ENCODE measurements at places on chromosomes 3 and 15.

DNA sequence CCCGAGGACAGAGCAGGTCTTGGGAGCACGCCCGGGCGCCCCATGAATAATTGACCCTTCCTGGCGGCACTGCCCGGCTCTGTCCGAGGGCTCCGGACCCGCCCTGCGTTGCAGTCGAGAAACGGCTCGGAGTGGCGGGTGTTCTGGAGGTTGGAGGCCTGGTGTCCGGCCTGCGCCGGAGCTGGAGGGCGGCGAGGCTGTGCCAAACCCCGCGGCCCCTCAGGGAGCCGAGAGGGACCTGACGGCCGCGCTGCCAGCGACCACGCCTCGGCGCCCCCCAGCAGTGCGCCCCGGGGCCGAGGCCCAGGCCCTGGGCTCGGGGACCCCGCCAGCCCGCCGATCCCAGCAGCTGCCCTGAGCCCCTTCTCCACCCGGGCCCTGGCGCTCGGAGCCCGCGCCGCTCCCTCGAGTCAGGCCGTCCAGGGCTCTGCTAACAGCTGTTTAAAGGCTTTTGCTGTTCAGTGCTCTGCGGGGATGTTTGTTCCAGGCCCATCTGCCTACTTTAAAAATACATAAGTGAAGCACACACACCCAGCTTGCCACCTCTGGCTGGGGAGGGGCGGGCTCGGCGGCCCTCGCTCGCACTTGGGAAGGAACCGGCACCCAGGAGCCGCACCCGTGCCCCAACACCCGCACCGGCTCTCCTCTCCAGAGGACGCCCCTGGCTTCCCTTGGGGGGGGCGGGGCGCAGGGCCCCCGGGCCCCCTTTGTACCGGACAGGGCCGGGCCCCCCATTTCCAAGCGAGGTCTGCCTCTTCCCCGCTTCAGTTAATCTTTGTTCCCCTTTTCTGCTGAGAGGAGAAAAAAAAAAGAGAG is 730 bp upstream of the ZNF710 start:
- peak; percentile 39 for DNase-seq
- peaks cover 60% of the 10 kb centered on the region for H3K4me1 ChIP-seq
- H3K27me3 ChIP-seq = no peaks in the 10 kb centered on the region
- no peaks in the 10 kb centered on the region for H3K36me3 ChIP-seq

DNA sequence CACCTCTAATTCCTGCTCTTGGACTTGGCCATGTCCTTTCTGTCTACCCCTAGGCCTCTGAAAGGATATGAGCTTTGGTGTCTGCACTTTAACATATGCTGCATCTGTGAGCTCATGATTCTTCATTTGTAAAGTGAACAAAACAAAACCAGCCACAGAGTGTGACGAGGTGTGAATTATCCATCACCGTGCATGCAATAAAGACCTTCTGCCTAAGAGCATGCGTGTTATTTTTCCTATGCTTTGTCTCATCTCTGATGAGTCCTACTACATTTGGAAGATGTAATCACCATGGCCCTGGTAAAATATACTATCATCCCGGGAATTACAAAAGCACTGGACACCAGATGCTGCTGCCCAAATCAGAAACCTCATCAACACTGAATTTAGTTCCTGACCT is 103.5 kb upstream of the KCNAB1 start:
- no peaks in the 10 kb centered on the region for H3K27me3 ChIP-seq
- H3K36me3 ChIP-seq = no peaks in the 10 kb centered on the region
- DNase-seq = no peak
- no peak overlapping the region for H3K4me3 ChIP-seq

DNA sequence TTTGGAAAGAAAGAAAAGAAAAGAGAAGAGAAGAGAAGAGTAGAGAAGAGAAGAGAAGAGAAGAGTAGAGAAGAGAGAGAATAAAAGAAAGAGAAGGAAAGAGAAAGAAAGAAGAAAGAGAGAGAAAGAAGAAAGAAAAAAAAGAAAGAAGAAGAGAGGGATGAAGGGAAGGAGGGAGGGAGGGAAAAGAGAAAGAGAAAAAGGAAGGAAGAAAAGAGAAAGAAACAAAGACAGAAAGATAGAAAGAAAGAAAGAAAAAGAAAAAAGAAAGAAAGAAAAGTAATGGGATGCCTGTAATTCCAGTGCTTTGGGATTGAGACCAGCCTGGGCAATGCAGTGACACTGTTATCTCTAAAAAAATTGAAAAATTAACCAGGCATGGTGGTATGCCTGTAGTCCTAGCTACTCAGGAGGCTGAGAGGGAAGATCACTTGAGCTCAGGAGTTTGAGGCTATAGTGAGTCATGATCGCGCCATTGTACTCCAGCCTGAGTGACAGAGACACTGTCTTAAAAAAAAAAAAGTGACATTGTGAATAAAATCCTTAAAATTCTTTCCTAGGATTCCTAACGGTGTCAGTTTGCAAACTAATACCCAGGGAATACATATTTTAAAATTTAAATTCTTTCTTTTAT is 1.7 kb downstream of the RASL12 start:
- DNase-seq = no peak
- H3K36me3 ChIP-seq = no peaks in the 10 kb centered on the region
- peak overlapping the region; percentile 37 for H3K27ac ChIP-seq
- peaks cover 23% of the 10 kb centered on the region for H3K4me1 ChIP-seq
- peak overlapping the region; percentile 28 for H3K4me3 ChIP-seq
- peaks cover 44% of the 10 kb centered on the region for H3K27me3 ChIP-seq

GRCh38 chr3:193129607-193130006 is 111.4 kb upstream of the PLAAT1 start:
- H3K27ac ChIP-seq = no peak overlapping the region
- H3K27me3 ChIP-seq = no peaks in the 10 kb centered on the region
- no peaks in the 10 kb centered on the region for H3K36me3 ChIP-seq
- DNase-seq = no peak
- no peak overlapping the region for H3K4me3 ChIP-seq
- H3K4me1 ChIP-seq = no peaks in the 10 kb centered on the region

GRCh38 chr15:77497942-77498361 is 77.3 kb downstream of the HMG20A start:
- no peaks in the 10 kb centered on the region for H3K36me3 ChIP-seq
- H3K27ac ChIP-seq = peak overlapping the region; percentile 13
- H3K4me1 ChIP-seq = peaks cover 43% of the 10 kb centered on the region
- H3K4me3 ChIP-seq = no peak overlapping the region
- no peaks in the 10 kb centered on the region for H3K27me3 ChIP-seq

All from left lung (tissue), 14 donors.